ENCODE measurements at places on chromosomes 3 and 15.

GRCh38 chr15:71332431-71333004 lies 217.2 kb downstream of the THSD4 start:
- DNase-seq: no peak

GRCh38 chr3:157317895-157318294 lies 118.8 kb upstream of the PTX3 start:
- DNase-seq: no peak

DNA sequence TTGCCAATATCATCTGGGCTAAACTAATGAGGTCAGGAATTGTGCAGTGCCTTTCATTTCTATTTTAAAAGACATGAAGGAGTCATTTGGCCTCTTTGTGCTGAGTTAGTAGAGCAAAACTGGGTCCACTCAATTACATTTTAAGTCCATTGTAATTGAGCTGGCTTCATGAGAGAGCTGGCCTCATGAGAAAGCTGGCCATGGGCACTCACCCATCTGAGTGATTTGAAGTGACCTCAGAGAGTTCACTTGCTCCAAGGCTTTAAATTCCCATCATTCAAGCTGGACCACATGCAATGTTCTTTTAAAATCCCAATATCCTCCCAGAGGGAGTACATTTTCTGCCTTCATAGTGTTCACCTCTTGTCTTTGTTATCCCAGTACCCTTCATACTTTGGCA lies 335.9 kb upstream of the WNT5A start:
- DNase-seq: no peak

DNA sequence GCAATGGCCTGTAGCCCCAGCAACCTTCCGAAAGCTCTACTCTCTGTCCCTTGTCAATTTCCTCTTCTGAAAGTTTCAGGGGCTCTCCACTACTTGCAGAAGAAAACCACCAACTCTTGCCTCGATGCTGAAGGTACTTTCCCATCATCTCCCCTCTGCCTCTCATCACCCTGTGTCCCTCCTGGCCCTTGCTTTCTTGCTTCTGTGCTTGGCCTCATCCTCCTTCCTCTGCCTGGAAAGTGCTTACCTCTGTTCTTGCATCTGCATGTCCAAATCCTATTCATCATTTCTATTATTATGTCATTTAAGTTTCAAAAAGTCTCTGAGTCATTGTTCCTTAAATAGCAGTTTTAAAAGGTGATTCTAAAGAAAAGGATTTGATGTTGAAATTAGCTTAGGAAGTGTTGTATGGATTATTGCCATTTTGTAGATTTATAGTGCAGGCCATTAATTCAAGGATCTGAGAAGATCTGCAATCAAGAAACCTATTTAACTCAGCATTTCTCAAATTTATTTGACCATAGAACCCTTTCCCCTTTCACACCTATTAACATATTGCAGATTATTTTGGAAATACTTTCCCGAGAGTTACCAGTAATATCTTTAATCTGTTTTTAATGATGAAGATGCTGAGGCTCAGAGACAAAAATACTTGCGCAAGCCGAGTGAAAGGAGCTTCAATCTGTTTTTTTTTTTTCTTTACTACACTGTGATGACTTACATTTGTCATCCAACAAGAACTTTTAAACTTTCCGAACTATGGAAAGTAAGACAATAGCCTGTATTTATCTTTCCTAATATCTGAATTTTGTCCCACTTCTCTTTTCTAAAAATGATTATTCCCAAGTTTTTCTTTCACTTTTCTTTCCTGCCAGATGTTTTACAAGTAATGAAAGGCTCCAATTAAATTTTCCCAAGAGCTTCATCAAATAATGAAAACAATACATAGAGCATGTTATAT lies 22.3 kb upstream of the CFAP161 start:
- DNase-seq: no peak

DNA sequence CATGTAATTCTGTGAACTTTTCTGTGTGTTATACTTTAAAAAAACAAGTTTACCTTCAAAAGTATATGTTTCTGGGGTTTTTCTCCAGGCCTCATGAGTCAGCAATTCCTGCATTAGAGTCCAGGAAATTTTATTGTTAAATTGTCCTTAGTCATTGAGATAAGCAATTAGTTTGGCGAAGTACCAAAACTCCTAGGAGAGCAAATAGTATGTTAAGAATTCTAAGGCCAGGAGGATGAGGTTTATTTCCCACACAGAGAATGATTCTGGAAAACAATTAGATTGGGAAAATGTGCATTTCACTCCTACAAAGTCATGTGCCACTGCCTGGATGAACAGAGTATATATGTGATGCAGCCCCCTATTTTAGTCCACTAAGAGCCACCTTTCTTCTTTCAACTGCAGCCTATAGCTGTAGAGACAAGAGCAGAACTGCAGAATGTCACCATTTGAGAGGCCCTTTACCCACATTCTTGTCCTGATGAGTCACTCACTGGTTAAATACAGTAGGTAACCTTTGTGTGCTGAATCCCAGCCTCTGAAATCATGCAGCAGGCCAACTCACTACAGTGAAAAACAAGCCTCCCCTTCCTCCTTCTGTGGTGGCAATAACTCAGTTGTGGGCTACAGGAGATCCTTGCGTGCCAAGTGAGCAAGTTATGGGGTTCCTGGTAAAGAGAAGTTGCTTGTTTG lies 452.8 kb upstream of the THBS1 start:
- no peak for DNase-seq

GRCh38 chr3:172161133-172161789 lies 121.9 kb downstream of the FNDC3B start:
- no peak for DNase-seq

- no peak for DNase-seq
Measured at GRCh38 chr3:153150991-153151390, 11.0 kb upstream of the RAP2B start.

DNA sequence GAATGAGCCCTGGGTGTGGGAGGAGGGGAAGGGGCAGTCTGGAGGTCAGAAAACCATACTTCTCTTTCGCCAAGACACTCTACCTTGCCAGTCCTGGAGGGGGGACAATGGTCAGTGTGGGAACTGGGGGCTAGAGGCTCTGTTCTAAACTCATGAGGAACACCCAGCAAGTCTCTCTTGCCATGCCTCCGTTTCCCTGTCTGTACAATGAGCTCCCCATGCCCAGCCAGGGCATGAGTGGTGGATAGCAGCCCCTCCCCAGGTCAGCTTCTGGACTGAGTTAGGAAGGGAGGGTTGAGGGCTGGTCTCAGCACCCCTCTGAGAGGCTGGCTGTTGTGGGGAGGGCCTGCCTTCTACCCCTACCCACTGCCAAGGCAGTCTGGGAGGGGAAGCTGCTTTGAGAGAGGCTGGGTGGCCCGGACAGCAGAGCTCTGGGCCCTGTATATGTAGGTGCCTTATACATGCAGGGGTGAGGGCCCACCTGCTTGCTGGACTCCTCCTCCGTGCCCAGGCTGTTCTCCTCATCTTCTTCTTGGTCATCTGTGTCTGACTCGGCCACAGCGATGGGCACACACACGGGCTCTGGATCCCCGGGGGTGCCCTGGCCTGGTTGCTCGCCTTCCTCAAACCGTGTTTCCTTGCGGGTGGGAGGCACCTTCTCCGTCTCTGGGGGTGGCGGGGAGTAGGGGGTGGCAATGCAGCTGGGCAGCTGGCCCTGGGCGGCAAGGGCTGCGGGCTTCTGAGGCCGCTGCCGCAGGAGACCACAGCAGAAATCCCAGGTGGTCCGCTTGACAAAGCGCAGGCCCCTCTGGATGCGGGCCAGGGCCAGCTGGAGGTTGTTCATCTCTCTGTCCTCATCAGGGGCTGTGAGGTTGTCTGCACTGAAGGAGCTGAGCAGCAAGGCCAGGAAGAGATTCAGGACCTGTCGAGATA lies 68.8 kb downstream of the SCN5A start:
- DNase-seq: no peak

- no peak for DNase-seq
Measured at GRCh38 chr3:148833223-148833622, 5.6 kb downstream of the CPB1 start.

- DNase-seq: no peak
Measured at GRCh38 chr3:177441813-177442646, 244.7 kb upstream of the TBL1XR1 start.

GRCh38 chr3:192731233-192731632 lies 3.9 kb upstream of the FGF12 start:
- no peak for DNase-seq

DNA sequence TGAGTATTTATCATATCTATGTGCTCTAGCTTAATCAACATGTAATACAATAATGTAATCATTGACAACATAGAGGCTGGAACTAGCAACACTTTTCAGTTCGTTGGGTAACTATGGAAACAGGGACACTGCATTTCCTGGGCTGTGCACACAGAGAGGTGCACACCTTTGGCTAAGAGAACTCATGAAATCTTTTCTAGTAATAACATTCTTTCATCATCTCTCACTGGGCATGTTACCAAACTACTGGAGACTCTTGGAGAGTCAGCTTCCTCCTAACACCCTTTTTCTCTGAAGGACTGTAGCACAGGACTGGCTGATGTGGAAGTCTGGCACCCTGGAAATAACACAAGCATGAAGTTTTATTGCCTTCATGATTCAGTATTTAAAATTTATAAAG lies 135.6 kb downstream of the KCNMB2 start:
- DNase-seq: no peak

Measured in activated naive CD4-positive, alpha-beta T cell (primary cell).